LHCN-M2 (cell line): ENCODE measurements at places on chromosomes 3 and 15. TPM values are rescaled to one million over a fixed set of nuclear protein-coding genes. Genes with fewer than 3 reads are reported as not detected.
A peak's percentile ranks its signal among the peaks of the same experiment; 100 is the strongest.

PDIA5 gene
- total RNA-seq, result 18.5 and 18.8 TPM in 2 replicates

STOML1 gene
- 28.1 and 29.9 TPM in 2 replicates for total RNA-seq

ISL2 gene
- total RNA-seq, result 3.0 and 4.1 TPM in 2 replicates

- no peak for DNase-seq
Observed at GRCh38 chr3:5221701-5222100, 34.2 kb downstream of the EDEM1 start.

GRCh38 chr3:39962581-39962980 lies 153.2 kb downstream of the MYRIP start:
- no peak for DNase-seq

DNA sequence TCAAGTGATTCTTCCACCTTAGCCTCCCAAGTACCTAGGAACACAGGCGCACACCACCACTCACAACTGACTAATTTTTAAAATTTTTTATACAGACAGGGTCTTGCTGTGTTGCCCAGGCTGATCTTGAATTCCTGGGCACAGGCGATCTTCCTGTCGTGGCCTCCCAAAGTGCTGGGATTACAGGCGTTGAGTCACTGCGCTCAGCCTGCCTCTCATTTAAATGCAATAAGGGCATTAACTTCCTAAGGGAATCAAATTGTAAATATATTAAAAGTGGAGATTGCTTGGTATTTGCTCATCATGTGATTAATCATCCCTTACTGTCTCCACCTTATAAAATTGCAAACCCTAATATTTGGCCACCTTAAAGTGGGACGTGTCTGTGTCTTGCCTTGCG lies 65.2 kb downstream of the PGPEP1L start:
- no peak for DNase-seq

DNA sequence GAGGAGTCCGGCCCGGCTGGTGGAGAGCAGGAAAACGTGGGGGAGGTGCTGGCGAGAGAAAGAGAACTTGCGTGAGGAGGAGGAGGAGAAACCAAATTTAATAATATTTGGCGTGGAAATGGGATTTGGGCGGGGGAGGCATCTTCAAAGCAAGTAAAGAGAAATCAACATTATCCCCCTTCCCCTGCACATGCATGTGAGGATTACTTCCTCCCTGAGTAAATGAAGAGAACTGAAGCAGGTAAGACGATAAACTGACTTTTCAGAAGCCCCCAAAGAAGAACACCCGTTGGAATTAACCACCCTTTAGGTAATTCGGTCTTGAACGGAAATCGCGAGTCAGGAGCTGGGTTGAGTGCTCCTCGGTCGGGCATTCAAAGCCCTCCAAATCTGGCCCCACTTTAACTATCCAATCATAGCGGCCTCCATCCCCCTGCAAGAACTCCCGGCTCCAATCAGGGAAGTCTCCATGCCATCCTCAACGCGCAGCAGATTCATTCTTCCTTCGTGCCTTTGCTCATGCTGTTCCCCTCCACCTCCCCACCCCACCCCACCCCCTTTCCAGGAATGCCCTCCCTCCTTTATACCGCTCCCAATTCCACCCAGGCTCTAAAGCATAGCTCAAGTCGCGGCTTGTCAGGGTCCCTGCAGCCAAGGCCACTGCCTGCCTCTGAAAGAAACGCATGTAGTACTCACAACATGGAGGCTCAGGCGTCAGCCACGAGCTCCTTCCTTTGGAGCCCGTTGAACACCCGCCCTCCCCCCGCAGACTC lies 545 bp upstream of the RFX7 start:
- DNase-seq, result peak; percentile 86

DNA sequence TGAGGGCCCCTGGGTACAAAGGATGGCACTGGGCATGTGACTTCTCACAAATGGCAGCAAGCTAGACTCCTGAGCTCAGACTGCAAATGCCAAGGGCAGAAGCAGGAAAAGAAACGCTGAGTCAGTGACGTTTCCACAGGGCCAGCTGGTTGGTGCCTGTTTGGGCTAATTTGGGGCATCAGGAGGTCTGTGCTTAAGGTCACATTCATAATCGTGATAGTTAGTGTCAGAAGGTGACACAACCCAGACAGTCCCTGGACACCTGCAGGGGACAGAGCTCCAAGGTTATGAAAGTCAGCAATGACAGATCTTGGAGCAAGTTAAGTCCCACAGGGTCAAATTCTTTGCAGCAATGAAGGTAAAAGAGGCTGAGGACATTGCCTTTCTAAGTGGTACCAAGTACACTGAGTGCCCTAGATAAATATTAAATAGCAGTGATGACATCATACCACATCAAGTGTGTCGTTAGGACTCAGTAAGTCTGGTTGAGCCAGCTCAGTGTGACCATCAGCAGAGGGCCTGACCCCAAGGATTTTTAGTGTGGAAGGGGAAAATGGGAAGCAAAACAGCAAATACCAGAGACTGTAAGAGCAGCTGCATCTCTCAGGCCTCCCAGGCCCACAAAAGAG lies 556.9 kb upstream of the CFAP20DC start:
- DNase-seq, result peak; percentile 3

DNA sequence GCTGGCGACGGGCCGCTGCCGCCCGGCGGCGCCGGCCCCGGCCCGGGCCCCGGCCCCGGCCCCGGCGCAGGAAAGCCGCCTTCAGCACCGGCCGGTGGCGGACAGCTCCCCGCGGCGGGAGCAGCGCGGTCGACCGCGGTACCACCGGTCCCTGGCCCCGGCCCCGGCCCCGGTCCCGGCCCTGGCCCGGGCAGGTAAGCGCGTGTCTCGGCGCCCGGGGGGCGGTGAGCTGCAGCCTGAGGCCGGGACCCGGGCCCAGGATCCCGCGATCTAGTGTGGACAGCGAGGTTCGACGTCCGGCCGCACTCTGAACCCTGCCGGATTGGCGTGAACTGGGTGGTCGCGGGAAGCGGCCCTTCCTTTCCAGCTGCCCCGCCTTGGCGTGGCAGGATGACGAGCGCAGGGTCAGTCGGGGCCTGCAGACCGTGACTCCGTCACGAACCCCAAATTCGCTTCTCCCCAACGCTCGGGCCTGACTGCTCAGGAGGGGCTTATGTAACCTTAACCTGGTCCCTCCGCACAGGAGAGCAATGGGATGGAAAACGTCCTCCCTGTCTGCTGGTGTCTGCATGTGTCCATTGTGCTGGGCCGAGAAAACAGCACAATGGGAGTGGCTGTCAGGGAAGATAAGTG lies 472 bp downstream of the BSN start:
- DNase-seq, result no peak

- no peak for DNase-seq
Observed at GRCh38 chr15:101045835-101046691, 126.9 kb downstream of the LRRK1 start.

GRCh38 chr3:2614578-2614977 lies 495.6 kb downstream of the IL5RA start:
- DNase-seq, result no peak

GRCh38 chr15:77636209-77636608 lies 3.5 kb upstream of the LINGO1 start:
- DNase-seq, result no peak

- no peak for DNase-seq
Observed at GRCh38 chr3:134753999-134754742, 40.9 kb upstream of the EPHB1 start.

GRCh38 chr3:133838916-133839800 lies 33.5 kb downstream of the SRPRB start:
- no peak for DNase-seq

GRCh38 chr3:110157221-110157620 lies 819.9 kb upstream of the DPPA4 start:
- no peak for DNase-seq

DNA sequence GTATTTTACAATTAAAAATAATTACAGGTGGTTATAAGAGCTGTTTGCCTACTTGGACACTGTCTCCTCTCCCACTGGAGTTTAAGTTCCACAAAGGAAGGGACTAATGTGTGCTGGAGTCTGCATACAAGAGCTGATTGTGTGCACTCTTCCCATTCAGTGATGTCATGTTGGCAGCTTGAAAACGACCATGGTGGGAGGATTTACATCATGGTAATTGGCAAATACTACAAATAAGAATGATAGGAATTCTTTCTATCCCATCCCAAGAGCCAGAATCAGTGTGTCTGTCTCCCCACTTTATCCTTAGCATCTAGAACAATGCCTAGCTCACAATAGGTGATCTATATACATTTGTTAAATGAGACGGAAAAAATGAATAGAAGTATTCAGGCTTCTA lies 14.1 kb downstream of the ITGA11 start:
- DNase-seq, result no peak

- no peak for DNase-seq
Observed at GRCh38 chr3:59245300-59245858, 195.6 kb upstream of the CFAP20DC start.

GRCh38 chr15:96366526-96366877 lies 36.0 kb downstream of the NR2F2 start:
- DNase-seq, result no peak

DNA sequence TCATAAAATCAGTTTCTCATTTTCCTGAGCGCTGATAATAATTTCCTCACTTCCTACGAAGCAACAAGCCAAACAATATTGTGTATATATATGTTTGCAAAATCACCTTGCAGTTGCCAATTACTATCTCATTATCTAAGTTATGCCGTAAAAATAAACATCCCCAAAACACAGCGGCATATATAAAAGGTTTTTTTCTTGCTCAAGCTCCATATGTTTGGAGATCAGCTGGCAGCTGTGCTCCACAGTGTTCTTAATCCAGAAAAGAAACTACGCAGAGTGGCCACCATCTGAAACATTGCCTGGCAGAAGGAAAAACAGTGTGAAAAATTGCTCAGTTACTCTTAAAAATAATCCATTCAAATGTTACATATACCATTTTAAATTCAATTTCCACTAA lies 951.4 kb downstream of the PLOD2 start:
- DNase-seq, result no peak

DNA sequence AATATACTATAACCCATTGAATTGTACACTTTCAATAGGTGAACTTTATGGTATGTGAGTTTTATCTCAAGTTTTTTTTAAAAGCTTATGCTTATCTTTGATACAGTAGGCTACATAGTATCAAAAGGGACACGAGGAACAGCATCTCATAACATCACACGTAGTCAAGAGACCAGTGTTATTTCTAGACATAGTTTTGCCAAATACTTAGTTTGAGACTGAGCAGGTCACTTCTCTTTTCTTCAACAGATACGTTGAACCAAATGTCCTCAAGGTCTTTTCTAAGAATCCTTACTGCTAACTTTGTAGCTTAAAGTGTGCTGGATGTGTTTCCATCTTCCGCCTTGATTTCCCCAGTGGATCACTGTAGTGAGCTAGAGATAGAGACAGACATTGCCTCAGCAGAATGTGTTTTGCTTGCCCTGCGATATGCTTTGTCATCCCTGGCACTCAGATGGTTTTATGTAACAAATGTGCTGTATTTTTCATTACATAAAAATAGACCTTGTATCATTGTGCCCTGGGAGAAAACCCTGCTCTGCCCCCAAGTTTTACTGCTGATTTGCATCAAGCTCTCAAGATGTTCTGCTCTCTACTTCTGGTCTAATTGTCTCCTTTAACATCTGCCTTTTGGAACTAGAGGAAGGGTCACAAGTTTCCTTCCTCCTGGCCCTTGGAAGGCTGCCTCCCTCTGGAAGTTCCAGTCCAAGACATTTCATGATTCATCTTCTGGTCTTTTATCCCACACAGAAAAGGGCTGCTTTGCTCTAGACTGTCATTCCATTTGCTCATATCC lies 426.4 kb upstream of the RGMA start:
- DNase-seq, result no peak

DNA sequence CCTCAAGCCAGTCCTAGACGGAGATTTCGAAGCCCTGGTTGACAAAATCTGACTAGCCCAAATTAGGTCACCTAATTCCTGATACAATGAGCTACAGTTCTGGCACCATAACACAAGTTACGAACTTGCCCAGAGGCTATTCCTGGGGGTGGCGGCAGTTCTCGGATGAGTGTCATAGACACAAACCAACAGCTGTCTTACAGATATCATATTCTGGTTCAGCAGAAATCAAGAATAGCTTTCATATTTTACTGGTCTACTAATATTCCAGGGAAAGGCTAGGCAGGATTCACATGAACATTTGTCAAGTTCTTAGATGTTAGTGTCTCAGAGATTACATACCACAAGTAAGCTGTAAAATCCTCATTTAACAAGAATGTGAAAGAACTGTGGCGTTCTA lies 8.8 kb downstream of the ANAPC13 start:
- peak; percentile 78 for DNase-seq
